ENCODE measurements at places on chromosomes 6 and 20.

DNA sequence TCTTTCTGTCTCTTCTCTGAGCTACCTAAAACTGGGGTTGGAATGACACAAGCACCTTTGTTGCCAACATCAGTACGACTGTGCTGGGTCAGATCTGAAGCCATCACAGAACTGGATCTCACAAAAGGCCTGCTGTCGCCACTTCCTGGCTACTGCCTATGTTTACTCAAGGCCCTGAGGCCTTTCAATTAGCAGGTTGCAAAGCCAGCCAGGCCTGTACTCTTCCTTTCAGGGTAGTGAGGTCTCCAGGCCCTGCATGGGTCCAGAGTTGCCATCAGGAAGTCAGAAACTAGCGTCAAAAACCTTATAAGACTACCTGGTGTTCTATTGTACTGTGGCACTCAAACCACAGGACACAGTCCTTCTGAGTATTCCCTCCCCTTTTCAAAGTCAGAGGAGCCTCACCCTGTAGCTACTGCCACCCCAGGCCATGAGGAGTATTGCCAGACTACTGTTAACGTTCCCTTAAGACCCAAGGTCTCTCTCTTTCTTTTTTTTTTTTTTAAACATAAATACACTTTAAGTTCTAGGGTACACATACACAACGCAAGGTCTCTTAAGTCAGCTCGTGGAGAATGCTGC is 937.4 kb upstream of the GJE1 start:
- no peak for DNase-seq

- DNase-seq, result no peak
Observed at GRCh38 chr6:129575378-129576118, 134.4 kb downstream of the ARHGAP18 start.

DNA sequence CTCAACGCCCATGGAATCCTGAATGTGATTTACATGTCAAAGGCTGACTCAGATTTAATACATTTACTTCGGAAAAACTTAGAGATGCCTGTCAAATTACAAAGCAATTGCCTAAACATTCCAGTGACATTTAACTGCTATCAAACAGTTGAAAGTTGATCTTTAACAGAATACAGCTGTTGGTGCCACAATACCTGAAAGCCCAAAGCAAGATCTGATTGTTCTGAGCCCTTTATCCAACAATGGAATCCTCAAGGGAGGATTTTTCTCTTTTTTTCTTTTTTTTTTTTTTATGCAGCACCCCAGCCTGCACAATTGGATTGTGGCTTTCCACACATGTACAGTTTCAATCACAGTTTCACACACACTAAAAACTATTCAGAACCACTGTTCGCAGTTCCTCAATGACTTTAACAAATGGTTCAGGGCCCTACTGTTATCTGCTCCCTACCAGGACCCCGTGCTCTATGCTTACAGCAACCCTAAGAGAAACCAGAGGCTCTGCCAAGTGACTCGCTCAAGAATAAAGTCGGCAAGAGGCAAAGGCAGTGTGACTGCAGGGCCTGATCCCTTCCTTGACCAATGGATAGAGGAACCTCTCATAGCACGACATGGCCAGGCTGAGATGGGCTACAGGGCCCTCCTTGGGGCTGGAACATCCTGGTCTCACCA is 33.3 kb downstream of the EPB41L2 start:
- no peak for DNase-seq

DNA sequence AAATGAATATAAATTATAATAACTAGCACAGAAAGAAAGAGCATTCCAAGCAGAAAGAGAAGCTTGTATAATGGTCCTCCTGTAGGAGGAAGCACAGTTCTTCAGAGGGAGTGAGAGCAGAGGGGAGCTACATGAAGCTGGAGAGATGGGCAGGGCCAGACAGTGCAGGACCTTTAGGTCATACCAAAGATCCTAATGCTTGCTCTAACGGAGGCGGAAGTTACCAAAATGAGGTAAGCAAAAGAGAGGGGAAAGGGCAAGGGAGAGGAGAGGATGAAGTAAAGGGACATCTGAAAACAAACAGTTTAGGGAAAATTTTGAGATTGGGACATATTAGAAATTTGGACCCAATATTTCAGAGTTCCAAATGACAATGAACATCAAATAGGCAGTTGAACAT is 50.2 kb downstream of the HBS1L start:
- no peak for DNase-seq

- DNase-seq, result no peak
Observed at GRCh38 chr6:63802606-63803206, 167.1 kb downstream of the PHF3 start.

GRCh38 chr6:85015396-85015990 is 251.1 kb upstream of the TBX18 start:
- no peak for DNase-seq

- DNase-seq, result no peak
Observed at GRCh38 chr20:55500130-55500529, 505.2 kb downstream of the CBLN4 start.

- DNase-seq, result no peak
Observed at GRCh38 chr6:165807249-165807960, 144.4 kb upstream of the PDE10A start.

DNA sequence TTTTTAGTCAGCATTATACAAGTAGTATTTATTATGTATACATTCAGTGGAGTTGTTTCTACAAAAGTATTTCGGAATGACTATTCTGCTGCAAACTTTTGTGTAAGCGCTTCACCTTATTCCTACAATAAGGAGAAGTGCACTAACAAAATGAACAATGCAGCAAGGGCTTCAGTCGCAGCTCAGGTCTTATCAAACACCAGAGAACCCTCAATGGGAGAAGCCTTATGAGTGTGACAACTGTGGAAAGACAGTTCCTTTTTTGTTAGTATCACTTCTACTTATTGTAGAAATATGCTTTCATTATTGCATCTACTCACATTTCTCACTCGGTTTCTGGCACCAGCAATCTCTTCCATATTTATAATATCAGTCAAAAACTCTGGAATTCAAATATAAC is 18.8 kb downstream of the ZKSCAN3 start:
- DNase-seq, result no peak

GRCh38 chr20:48818481-48818987 is 9.3 kb downstream of the PREX1 start:
- no peak for DNase-seq

- no peak for DNase-seq
Observed at GRCh38 chr6:158815379-158815724, 3.8 kb downstream of the EZR start.

- no peak for DNase-seq
Observed at GRCh38 chr6:75421316-75422023, 72.1 kb downstream of the FILIP1 start.

GRCh38 chr20:5741089-5741488 is 9.1 kb upstream of the SHLD1 start:
- DNase-seq, result no peak

DNA sequence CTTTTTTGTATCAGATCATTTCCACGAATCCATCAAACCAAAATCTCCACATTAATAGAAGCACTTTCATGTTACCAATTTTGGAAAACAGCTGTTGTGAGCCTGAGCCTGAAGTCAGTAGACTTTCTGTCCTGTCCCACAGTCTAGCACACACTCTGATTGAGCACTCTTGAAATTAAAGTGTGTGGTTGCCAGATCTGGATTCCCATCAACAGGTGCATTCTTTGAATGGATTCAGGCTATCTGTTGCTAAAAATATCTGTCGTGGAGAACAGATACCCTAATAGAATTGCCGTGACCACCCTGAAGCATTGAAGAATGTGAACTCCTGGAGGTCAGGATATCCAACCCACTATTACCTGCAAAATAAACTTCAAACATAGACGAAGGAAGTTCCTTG is 73.3 kb downstream of the TFAP2A start:
- no peak for DNase-seq

DNA sequence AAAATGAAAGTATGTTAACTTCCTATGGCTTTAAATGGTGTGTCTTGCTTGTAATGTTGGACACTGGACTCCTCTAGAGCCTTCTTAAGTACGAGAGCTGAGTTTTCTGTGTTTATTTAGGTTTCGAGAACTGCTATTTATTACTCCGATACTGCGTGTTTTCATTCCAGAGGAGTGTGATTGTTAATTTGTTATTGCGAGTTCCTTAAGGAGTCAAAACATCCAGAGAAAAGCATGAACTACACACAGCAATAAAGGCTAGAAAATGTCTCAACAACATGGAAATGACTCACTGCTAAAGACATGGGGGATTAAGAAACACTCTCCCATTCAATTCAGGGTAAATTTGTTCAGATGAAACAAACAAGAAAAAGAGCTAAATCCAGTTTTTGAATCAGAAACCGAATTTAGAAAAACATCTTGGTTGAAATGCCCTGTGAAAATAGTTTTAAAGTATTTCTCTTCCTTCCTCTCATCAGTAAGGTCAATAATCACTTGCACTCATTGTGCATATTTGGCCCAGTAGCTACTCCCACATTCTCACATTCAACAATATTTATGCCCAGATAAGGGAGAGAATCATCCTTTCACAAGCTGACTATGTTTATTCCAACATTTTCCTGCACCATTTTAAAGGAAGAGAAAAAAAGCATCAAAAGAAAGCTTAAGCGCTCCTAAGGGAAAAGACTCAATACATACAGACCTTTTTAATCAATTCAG is 36.0 kb downstream of the ATXN1 start:
- no peak for DNase-seq

GRCh38 chr6:89613790-89614189 is 24.8 kb downstream of the LYRM2 start:
- DNase-seq, result no peak

DNA sequence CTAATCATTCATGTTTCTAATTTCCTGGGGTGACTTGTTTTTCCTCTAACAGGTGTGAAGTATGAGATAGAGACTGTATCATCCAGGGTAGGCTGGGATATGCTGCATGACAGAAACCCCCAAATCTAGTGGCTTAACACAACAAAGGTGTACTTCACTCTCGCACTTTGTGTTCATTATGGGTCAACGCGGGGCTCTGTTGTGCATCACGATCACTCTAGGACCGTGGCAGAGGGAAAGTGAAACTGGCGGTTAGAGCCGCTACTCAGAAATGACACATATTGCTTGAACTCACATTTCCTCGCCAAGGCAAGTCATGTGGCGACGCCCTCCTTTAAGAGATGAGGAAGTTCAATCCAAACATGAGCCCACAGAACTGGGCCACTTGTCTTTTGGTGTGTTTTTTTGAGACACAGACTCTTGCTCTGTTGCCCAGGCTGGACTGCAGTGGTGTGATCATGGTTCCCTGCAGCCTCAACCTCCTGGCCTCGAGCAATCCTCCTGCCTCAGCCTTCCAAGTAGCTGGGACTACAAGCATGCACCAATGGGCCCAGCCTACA is 41.3 kb downstream of the PCNA start:
- DNase-seq, result peak; percentile 40

DNA sequence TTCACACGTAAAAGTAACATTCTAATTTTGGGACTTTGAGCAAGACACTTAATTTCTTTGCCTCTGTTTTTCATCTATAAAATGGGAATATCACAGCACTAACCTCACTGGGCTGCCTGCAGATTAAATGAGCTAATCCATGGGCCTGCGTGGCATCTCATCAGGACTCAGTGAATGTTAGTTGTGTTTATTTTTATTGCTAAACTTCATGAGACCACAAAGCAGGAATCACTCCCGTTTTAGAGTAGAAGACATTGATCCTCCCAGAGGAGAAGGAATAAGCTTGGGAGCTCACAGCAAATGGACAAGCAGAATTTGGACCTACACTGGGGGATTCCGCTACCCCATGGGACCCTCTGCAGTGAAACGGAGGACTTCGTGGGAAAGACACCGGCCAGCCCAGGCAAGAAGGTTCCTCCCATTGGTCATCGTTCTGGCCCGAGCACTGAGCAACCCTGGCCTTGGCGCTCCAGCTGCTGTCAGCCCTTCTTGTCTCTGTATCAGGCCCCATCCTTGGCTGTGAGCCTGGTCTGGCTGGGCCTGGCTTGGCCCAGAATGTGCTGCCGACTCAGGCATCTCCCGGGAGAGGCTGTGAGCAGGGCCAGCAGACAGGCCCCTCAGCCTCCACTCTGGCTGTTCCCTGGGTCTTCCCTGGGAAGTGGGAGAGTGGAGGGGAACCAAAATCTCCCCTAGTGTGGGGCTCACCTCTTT is 79.8 kb downstream of the NFATC2 start:
- no peak for DNase-seq

GRCh38 chr6:21692721-21693120 is 99.2 kb downstream of the SOX4 start:
- no peak for DNase-seq

GRCh38 chr6:139475241-139475640 is 100.8 kb upstream of the CITED2 start:
- no peak for DNase-seq

- DNase-seq, result no peak
Observed at GRCh38 chr6:70221715-70222438, 81.0 kb downstream of the COL9A1 start.

GRCh38 chr20:49646126-49646525 is 67.6 kb downstream of the B4GALT5 start:
- DNase-seq, result no peak

DNA sequence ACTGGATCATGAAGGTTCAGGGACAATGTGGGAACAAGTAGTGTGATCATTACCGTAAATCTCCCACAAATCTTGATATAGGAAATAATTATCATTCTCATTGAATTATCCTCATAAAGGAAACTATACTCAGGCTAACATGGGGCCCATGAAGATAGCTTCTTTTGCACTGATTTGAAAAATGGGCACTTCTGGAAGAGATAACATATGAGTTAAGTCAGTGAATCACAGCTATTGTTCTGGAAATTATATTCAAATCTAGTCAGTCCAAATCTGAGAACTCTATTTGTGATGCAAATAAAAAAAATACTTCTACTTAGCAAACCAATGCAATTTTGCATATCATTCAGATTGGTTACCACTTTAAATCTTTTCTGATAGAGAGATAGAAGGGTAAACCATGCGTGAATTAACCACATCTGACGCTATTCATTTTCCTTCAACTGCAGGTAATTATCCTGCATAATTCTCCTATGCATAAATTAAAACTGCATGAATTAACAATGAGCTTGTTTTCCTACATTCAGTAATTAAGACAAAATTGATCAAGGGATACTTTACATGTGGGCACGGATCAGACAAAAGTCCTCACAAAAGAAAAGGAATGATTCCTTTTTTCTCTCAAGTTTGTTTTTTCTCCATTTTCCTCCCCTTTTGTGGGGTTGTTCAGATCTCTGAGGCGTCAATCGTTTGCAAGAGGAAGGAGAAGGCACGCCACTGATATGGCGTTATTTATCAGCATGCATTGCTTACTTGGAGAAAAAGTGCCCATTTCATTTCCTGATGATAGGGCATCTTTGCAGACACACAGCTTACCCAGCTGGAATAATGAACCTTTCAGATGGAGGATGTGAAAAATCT is 36.4 kb downstream of the RIPOR2 start:
- DNase-seq, result no peak

GRCh38 chr20:20562507-20562906 is 149.9 kb downstream of the RALGAPA2 start:
- no peak for DNase-seq
